ENCODE measurements at places on chromosomes 6 and 20.

- DNase-seq, result no peak
Measured at GRCh38 chr6:7188492-7188891, 80.7 kb downstream of the RREB1 start.

DNA sequence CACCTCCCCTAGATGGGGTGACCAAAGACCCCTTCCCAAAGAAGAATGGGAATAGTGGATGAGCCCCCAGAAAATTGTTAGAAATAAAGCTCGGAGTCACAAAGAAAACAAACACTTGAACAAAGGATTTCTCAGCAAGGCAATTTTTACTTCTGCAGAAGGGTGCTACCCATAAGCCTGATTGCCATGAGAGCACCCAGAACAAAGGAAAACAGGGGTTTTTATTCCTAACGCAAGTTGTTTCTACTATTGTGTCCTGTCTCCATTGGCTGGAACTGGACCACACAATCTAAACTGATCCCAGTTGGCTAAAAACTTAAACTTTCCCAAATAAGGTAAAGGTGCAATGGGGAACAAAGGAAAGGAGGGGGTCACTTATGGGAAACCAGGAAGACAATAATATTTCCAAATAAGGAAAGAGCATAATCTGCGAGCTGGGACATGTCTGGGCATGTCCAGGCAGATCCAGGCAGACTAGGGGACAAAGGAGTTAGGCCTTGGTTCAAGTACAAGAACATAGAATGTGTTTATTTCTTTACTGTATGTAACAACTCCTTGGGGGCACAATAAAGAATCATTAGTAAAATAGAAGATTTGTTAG is 20.0 kb downstream of the HLA-B start:
- DNase-seq, result no peak

GRCh38 chr6:136014454-136015437 is 163.2 kb downstream of the PDE7B start:
- DNase-seq, result no peak

DNA sequence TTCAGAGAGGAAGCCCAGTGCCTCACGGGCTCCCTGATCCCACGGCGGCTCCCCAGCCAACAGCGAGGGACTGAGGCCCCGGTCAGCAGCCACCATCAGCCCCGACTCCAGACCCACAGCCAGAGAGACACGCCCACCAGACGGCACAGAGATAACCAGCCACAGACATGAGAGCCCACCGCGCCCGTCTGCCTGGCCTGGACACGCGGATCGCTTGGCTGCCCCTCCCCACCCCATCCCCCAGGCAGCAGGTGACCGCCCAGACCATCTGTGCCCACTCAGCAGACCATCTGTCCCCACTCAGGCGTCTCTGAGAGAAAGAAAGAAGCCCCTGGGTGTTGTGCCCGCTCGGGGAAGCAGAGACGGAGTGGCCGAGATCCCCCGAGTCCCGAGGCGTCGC is 55.5 kb upstream of the CHRNA4 start:
- DNase-seq, result no peak

DNA sequence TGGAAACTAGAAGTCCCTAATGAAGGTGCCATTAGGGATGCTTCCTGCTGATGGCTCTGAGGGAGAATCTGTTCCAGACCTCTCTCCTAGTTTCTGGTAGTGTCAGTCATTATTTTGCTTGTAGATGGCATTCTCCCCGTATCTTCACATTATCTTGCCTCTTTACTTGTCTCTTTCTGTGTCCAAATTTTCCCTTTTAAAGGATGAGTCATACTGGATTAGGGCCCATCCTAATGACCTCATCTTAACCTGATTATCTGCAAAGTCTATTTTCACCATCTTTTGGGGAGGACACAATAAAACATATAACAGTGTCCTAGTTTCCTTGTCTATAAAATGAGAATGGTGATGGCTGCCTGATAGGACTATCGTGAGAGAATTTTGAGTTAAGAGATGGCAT is 27.3 kb downstream of the ZNF391 start:
- DNase-seq, result no peak
